ENCODE measurements at places on chromosomes 11 and 22.

GRCh38 chr11:9385327-9385899, 961 bp downstream of the IPO7 start:
- DNase-seq = no peak

DNA sequence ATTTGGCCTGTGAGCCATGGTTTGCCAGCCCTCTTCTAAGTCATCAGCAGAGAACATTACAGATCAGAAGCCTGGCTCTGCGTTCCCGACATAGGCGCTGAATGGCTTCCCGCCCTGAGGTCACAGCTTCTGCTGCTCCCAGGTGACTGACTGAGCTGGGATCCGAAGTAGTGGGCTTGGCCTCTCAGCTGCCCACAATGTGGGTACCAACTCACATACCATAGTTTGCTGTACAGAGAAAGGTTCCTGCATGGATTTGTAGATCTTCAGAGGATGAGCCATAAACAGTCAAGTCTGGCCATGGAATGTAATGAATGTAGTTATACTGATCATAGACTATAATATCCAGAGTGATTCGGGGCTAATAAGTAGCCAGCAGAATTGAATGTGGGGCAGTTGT, 42.6 kb downstream of the TEAD1 start:
- no peak for DNase-seq

DNA sequence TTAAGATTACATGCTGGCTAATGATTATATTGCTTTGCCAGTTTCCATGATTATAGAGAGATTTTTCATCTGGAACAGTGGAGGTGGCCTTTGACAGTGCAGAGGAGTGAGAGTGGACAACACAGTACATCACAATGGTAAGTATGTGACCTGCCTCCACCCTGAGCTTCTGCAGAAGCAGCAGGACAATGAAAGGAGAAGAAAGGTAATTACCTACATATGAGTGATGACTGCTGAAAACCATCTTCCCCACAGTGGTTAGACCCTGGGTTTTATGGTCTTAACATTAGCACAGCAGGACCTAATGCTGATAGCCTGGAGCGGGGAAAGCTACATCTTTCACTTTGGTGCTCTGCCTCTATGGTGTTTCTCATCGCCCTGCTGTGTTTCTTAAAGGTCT, 454.7 kb upstream of the DDI1 start:
- no peak for DNase-seq

- DNase-seq = no peak
Observed at GRCh38 chr11:77055101-77055561, 11.6 kb upstream of the CAPN5 start.

GRCh38 chr11:86688398-86689179, 16.2 kb upstream of the ME3 start:
- no peak for DNase-seq

DNA sequence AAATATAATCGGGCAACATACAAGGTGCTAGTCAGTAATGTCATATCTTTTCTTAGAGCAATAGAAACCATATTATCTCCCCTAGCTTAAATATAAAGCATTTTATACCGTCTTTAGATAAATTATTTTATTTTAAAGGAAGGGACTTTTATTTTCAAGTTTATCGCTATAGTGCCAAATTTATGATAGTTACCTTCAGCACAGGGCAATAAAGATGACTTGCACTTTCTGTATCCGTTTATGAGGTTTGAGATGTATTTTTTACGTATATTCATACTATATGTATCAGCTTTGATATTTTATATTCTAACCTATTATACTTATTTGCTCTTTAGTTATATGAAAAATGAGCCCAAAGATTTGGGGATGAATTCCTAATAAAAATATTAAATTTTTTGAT, 61.6 kb upstream of the CARD18 start:
- no peak for DNase-seq

GRCh38 chr11:130180896-130181294, 21.3 kb downstream of the ST14 start:
- DNase-seq = no peak

DNA sequence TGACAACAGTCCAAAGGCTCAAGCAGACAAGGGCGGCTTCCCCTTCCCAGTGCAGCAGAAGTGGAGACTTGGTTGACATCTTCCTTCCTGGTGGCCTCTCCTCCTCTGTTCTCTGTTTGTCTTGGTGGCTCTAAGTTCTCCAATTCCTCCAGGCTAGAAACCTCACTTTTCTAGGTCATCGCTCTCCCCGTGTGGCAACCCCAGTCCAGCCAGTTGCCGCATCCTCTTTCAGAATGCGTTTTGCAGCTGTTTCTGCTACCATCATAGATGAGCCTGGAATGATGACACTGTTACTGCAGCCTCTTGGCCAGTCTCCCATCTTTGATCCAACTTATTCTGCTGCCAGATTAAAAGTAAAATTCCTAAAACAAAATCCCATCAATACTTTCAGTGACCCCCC, 201.5 kb downstream of the TRIM29 start:
- no peak for DNase-seq

DNA sequence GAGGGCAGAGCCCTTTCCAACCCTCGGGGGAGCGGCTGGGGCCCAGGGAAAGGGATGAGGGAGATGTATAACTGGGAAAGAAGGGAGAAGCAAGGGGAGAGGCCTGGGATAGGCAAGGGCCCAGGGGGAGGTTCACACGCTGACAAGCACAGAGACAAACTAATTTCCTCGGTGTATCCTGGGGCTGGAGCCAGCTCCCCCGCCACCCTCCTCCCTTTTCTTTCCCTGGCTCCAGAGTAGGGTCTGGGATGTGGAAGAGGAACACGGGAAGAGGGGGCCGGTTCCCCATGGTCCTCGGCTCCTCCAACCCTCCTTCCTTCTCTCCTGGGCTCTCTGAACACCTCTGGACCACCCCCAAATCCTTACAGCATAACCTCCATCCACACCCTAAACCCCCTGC, 6.9 kb downstream of the CLCF1 start:
- no peak for DNase-seq

- no peak for DNase-seq
Observed at GRCh38 chr11:61618978-61619377, 38.1 kb upstream of the SYT7 start.

DNA sequence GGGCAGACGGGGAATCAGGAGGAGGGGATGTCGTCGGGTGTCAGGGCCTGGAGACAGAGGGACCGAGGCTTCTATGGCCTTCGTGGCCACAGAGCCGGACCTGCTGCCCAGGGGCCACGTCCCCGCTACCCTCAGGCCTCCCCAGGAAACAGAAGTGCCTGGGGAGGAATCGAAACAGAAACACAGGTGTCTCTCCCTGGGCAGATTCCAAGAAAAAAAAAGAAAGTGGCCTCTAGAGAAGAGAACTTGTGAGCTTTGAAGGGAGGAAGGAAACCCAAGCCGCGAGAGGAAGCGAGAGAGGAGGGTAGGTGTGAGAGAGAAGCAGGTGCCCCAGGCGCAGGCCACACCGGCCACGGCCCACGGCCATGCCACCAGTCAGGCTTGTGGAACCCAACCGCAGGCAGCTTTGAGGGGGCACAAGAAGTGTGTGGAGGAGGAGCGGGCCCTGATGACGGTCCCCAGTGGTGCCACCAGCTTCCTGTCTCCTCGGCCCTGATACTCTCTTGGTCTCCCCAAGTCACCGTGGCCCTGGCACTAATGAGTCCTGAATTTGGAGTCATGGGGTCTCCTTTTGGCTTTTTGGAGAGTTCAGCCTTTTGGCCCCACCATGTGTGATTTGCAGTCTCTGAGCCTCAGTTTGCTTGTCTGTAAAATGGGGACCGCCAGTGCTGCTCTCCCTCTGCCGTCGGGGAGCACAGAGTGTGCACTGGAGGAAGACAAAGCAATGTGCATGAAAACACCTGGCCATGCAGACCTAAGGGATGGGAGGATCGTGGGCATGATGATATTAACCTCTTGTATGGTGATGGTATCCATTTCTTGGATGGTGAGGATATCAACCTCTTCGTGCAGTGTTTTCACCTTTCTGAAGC, 25.2 kb downstream of the LIF start:
- peak; percentile 57 for DNase-seq

- no peak for DNase-seq
Observed at GRCh38 chr11:61904539-61905048, 12.8 kb downstream of the RAB3IL1 start.

All from stimulated activated CD8-positive, alpha-beta memory T cell treated with anti-CD3 and anti-CD28 coated beads, Interleukin-15, amount 100 ng/mL, for 4 hours (primary cell).